CD4-positive, alpha-beta T cell treated with Interferon gamma for 1 hour (primary cell): ENCODE measurements at places on chromosomes 1 and 21.

- no peak for DNase-seq
Measured at GRCh38 chr1:5913078-5913845, 79.0 kb downstream of the NPHP4 start.

- no peak for DNase-seq
Measured at GRCh38 chr1:205356440-205357139, at the start of gene KLHDC8A. KLHDC8A (minus strand) TSS chr1:205356922; CDS start chr1:205343604, 13,318 bp downstream.

GRCh38 chr1:80536461-80536860 lies 1264.3 kb upstream of the ADGRL2 start:
- DNase-seq: no peak

DNA sequence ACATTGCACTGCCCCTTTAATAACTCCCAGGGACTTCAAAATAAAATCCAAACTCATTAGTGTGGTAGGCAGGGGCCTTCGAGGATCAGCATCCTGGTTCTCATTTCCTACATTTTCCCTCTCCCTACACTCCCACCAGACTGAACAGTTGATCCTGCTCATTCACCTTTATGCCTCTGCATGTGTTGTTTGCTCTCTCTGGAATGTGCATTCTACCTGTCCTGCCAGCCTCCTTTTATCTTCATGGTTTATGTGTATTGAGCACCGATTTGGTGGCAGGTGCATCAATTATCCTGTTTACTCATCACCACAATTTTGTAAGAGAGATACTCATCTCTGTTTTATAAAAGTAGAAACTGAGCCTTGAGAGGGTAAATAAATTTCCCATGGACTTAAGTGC lies 125.0 kb downstream of the ADSS2 start:
- no peak for DNase-seq

DNA sequence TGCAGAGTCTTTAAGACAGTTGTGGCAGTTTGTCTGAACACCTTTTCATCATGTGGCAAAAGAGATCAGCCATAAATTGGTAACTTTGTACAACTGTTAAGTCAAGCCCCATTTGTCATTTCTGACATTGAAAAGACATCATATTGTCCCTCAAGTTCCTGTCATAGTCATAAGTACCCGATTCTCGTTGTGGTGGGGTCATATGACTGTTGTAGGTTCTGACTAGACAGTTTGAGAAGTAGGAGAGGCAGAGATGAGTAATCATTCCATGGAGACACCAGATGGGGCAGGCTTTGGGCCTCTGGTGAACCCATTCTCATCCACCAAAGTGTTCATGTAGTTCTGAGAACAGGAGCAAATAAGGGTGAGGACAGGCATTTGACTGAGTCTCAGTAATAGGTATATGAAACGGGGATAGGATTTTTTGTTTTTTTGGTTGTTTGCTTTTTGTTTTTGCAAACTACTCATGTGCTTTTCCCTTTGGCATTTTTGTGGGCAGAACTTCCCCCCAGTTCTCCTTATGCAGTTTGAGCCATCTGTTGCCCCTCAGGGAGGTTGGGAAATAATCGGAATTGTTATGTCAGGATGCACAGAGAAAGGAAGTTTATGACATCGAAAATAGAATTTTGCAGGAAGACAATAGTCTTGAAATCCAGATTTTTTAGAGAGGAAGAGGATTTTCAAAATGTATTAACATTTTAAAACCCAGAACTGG lies 86.9 kb upstream of the KCNE2 start:
- DNase-seq: no peak

GRCh38 chr1:211781260-211781659 lies 49.3 kb downstream of the LPGAT1 start:
- no peak for DNase-seq

DNA sequence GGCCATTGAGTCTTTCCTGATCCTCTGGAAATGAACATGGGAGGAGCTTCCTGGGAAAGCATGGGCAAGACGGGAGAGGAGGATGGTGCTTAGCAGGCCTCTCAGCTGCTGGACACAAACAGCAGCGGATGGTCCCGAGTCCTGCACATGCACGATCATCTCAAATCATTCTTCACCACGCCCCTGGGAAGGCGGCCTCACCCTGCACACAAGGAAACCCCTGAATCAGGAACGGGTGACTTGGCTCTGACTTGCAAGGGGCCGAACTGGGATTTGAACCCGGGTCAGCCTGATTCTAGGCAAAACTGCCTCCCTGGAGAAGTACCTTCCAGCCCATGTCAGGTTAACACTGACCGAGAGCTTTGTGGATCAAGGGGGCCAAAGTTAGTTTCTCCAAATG lies 134.8 kb upstream of the WNT4 start:
- no peak for DNase-seq

GRCh38 chr1:226691247-226691646 lies 47.8 kb downstream of the ITPKB start:
- peak; percentile 63 for DNase-seq

GRCh38 chr1:25065321-25065721 lies 135.2 kb upstream of the RUNX3 start:
- DNase-seq: no peak

DNA sequence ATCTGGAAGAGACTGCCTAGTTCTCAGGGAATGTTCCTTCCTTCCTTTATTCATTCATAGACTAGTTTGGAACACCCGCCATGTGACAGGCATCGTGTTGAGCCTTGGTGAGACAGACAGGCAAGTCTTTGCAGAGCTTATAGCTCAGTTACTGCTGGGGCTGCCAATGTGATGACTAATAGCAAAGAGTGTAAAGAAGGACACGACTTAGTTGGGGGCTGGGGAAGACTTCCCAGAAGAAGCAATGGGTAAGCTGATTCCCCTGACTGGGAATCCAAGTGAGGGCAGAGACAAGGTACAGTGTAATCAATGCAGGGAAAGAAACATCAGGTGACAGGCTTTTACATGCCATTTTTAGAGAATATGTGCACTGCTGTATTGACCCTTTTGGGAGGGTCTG lies 51.2 kb downstream of the TENT5C start:
- no peak for DNase-seq

- no peak for DNase-seq
Measured at GRCh38 chr21:29775462-29775861, 164.3 kb downstream of the GRIK1 start.

GRCh38 chr1:43853161-43853921 lies 80.3 kb upstream of the ARTN start:
- DNase-seq: peak; percentile 40

- DNase-seq: no peak
Measured at GRCh38 chr21:38208118-38208517, 48.7 kb upstream of the KCNJ15 start.

GRCh38 chr21:27813750-27814149 lies 846.9 kb upstream of the ADAMTS5 start:
- no peak for DNase-seq

- no peak for DNase-seq
Measured at GRCh38 chr1:22224091-22224490, 81.2 kb upstream of the WNT4 start.

DNA sequence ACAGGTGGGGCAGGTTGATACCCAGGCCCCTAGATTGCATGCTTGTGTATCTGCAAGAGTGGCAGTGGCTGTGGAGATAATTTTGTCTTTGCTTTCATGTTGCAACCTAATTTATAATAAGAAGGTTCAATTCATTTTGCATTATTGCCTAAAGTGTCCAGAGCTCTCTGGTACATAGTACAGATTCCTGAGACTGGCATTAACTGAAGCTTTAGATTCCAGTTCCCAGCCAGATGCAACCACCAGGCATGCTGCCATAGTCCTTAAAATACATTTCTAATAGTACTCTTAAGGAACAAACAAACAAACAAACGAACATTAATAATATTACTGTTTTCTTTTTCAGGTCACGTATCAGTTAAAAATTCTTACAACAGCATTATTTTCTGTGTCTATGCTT lies 36.9 kb downstream of the SLC35A3 start:
- DNase-seq: no peak

DNA sequence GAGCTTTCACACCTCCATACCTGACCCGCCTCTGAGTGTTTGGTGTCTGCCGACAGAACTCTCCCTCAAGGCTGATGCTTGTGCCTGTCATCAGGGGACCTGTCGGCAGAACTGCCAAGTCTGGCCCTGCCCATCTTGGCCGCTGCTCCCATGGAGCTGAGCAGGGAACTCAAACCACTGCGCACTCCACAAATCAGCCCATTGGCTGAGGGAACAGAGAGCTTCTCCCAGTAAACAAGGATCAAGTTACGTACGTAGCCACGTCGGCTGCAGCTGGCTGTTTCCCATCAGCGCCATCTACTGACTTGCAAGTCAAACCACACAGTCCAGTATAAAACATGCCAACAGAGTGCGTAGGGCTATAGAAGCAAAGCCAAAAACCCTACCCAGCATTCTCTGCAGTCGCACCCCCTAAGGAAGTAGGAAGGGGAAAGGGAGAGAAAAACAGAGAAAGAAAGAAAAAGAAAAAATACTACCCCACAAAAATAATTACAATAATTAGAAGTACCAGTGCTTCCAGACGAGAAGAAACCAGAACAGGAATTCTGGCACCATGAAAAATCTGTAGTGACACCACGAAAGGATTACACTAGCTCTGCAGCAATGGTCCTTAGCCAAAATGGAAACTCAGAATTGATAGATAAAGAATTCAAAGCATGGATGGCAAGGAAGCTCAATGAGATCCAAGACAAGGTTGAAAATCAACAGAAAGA lies 13.1 kb downstream of the KRTAP13-1 start:
- no peak for DNase-seq

GRCh38 chr1:1225238-1225845 lies 6.5 kb downstream of the SDF4 start:
- DNase-seq: no peak

DNA sequence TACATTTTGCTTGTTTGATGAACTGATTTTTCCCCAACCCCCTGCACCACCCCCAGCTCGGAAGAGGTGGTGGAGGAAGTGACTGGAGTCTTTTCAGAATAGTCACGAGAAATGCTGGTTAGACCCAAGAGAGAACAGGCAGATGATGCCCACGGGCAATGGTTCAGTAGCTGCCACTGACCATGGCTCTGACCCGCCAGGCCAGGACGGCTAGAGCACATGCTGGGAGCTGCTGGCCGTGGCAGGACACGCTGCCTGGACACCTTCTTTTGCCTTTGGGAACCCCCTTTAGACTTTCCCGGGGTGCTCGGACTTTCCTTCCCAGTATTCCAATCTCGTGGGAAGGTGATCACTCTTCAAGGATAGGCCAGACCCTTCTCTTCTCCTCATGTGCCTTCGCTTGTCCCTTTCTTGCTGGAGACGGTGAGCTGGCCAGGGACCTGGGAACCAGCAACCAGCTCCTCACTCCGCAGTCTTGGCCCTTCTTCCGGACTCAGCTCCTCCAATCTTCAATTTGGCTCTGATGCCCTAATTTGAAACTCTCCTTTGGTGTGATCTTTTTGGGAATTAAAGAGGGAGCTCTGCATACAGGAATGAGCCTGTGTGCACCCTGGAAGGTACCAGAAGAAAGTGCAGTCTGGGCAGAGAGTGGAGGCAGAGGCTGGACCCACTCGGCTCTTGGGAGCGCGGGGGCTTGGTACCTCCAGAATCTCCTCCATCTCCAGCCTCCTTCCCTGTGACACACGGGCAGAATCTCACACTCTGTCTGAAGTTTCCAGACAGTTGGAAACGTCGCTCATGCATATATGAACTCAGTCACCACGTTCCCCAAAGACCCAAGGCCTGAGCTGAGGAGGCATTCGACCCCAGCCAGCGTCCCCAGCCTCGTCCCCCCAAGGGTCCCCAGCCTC lies 4.0 kb upstream of the PDE9A start:
- no peak for DNase-seq

DNA sequence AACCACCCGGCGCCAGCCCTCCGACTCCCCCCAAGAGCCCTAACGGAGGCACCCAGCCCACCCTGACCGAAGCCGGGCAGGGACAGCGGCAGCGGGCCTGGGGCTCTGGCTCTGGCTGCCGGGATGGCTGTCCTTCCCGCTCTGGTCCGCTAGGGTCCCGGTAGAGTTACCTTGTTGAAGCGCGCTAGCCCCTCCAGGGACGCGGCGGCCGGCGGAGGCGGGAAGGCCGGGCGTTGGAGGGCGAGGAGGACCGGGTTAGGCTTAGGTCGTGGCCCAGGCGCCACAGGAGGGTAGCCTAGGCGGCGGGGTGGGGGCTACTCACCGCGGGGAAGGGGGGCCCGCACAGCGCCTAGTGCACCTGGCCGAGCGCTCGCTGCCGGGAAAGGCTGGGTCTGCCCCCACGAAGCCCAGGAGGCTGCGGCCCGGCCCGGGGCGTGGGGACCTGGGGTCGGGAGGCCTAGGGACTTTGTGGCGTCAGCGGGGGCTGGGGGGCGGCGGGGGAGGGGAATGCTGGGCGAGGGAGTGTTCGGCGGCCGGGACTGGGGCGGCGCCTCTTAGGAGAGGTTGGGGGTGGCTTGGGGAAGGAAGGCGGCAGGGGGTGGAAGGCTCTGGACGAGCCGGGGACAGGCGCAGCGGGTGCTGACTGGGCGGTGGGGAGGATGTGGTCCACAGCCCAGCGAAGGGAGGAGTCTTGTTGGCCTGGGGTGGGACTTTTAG lies at the start of gene TRIM17:
Gene TRIM17 (minus strand): TSS at position 645 of the 717 bp plus-strand sequence. CDS start 1,789 bp downstream, outside the sequence.
- no peak for DNase-seq

- no peak for DNase-seq
Measured at GRCh38 chr1:90761781-90762589, 44.9 kb upstream of the BARHL2 start.

DNA sequence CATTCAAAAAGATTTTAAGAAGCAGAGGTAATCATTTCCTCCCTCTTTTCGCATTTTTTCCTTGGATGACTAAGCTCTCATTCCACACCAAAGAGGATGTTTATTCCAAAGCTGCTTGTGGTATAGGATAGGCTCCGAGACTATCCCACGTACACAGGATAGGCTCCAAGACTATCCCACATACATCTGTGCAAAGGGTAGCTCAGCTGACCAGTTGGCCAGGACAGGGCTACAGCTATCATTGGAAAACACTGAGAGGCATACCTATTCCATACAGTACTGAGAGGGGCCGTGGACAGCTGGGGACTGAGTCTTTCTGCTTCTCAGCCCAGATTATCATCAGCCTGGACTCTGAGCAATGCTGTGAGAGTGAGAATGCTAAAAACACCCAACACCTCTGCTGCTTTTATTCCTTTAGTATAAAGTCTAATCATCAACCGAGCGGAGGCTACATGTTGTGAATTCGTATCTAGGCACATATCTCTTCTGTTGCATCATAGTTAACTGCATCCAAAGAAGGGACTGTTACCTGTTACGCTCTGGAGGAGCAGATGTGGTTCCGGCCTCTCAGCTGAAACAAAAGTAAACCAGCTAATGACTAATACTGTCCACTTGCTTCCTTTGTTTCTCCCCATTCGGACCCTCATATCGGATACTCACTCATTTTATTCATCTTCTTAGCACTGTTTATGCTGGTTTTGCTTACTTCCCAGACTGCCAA lies 141.0 kb downstream of the TNFSF18 start:
- DNase-seq: no peak

DNA sequence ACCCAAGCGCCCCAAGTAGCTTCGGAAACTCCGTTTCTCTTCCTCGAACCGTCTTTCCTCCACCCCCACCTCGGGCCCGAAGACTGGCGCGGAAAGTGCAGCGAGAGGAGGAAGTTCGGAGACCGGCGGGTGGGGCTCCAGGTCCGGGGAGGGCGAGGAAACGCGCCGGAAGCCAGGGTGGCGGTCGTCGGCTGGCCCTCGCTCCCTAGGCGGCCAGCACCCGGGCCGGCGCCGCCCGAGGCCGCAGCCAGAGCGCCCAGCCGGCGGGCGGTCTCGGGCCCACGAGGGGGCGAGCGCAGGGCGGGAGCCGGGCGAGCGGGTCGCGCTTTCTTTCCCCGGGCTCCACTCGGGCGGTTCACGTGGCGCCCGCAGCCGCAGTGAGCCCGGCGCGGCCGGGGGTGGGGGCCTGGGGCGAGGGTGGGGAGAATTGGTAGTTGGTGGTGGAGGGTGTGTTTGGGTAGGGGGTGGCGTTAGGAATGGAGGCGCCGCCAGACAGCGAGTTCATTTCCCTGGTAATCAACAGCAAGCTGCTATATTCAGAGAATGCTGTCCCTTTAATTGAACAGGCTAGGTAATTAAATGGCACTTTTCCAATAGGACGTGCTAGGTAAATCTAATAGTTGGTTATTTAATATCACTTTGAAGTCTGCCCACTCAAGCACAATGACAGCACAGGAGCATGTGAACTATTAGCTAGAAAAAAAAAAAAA lies 6.7 kb downstream of the LMO4 start:
- DNase-seq: peak; percentile 62
